ENCODE measurements at places on chromosomes 12 and 14.
A peak's percentile ranks its signal among the peaks of the same experiment; 100 is the strongest.

DNA sequence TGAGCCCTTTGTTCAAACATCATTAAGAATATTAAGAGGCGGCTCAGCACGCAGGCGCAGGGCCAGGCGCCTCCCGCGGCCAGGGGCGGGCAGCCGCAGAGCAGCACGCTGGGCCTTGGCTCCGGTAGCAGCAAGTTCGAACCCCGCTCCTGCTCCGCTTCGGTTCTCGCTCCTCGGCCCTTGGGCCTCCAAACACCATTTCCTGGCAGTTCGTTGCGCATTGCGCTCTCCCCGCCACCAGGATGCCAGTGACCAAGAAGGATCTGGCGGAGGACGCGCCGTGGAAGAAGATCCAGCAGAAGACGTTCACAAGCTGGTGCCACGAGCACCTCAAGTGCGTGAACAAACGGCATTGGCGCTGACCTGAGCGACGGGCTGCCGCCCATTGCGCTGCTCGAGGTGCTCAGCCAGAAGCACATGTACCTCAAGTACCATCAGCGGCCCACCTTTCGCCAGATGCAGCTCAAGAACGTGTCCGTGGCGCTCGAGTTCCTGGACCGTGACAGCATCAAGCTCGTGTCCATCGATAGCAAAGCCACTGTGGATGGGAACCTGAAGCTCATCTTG is 6.9 kb upstream of the ACVRL1 start:
- DNase-seq: no peak

DNA sequence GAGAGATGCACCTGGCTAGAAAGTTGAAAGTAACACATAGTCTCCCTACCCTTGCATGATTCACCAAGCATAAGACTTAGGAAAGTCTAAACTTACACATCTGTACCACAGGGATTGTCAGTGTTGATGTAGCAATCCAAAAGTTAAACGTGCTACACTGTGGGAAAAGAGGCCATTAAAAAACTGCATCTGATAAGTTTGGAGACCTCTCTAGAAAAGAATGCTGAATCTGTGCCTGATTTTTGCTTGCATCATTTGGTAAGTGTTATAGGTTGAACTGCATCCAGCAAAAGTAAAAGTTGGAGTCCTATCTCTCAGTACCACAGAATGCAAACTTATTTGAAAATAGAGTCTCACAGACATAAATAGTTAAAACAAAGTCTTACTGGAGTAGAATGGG is 126.6 kb downstream of the SLC6A15 start:
- DNase-seq: no peak

GRCh38 chr14:85573406-85573805 is 43.5 kb downstream of the FLRT2 start:
- no peak for DNase-seq

DNA sequence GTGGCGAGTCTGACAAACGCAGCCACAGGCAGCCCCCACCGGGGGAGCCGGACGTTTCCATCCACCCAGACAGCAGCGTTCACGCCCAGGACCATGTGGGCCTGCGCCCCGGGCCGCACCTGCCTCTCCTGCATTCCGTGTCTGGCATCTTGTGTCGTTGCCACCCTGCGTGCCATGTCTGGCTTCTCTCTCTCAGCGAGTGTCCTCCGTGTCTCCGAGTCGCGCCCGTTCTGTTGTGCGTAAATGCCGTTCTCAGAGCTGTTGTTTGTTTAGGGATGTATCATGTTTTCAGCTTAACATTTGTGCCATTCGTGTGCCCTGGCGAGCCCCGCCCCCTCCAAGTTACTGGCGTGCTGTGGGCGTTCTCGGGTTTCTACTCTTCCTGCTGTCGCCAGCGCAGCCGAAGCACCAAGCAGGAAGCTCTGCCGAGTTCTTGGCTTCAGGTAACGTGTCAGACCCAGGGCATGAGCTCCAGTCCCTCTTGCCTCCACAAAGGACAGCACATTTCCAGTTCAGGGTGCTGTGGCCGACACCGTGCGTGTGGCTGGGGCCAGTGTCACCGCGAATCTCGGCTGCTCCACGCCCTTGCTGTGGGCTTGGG is 34.6 kb downstream of the NOC4L start:
- no peak for DNase-seq

GRCh38 chr14:75277008-75277814 is 1.4 kb upstream of the FOS start:
- peak; percentile 92 for DNase-seq

GRCh38 chr14:95701846-95702221 is 12.1 kb downstream of the TCL1A start:
- DNase-seq: no peak

Data from body of pancreas (tissue), 4 donors.